ENCODE measurements at places on chromosomes 6 and 20.

- no peak for DNase-seq
Observed at GRCh38 chr6:169173532-169174268, 79.9 kb downstream of the THBS2 start.

DNA sequence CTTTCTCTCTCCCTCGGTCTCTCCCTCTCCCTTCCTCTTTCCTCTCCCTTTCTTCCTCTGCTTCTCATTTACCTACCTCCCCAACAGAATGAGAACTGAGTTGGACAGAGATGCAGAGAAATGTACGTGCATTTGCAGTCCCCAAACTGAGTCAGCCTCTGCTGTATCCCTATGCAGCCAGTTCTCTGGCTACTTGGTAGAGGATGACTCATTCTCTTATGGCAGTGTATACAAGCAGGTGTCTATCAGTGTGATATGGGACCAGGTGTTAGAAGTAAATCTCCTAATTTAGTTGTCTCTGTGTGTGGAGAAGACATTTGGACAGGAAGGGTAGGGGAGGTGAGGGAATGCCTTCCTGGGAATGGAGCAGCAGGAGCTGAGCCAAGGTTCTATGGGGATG is 470.8 kb downstream of the CD109 start:
- no peak for DNase-seq

- DNase-seq, result no peak
Observed at GRCh38 chr6:63352069-63352543, 32.3 kb upstream of the LGSN start.

DNA sequence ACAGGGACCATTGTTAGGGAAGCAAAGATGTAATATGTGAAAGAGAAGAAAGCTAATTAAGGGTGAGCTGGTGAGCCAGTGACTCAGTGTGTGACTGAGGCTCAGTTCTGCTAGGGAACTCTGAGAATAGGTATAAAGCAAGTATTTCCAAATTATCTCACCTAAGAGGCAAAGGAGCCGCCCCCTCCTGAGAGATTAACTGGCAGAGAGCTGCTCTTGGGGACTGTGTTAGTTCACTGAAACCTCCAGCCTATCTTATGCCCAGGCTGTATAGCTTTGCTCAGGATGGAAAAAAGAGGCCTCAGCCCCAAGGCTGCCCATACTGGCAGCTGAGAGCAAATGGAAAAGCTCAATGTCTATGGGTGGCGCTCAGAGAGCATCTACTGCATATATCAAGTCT is 152.0 kb downstream of the PAK5 start:
- no peak for DNase-seq

DNA sequence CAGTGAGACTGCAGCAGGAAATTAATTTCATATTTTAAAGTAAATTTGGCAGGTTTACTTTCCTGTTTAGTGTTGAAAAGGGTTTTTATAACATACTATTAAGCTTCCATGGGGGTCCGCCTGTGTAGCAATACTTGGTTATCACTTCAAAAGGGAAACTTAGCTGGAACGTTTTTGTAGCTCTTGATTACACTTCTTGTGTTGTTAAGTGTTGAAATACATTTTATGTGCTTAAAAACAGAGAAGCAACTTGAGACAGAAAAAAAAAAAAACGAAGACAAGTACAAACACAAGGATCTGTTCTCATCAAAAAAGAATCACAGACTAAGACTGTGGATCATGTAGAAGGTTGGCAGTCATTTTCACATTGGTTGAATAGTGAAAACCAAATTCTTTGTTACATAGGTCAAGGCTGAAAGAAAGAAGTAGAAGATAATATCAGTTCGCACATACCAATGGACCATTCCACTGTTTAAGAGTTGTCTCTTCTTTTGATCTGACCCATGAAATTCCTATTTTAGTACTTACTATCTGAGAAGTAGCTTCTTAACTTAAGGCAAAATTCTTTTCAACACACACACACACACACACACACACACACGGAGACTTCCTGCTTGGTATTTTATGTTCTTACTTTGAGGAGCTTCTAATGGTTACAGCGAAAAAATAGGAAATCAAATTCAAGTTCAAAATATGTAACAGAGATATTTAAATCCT is 113.9 kb upstream of the SLC35B3 start:
- no peak for DNase-seq

DNA sequence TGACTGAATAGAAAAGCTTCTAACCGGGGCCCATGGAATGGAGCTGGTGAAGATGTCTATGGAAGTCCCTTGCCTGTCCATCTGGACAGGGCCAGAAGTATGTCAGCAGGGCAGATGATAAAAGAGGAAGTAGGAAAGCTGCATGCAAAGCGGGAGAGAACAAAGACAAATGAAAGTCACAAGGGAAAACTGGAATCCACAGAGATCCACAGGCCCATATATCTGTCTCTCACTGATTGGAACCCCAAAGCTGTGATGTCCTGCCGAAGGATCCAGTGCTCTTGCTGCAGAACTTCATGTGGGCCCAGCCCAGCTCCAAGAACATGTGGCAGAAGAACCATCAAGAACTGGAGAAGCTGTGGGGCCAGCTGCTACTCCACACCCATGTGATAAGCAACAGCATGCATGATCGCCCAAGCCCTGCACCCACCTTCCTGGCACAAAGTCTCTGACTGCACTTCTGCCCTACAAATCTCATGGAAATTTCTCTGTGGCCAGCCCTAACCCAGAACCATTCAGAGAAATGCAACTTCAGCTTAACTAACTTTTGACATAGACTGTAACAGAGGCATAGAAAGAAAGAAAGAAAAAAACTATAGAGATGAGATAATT is 716.0 kb downstream of the KIF16B start:
- DNase-seq, result no peak

GRCh38 chr6:53179961-53180651 is 31.5 kb upstream of the GCM1 start:
- no peak for DNase-seq

- no peak for DNase-seq
Observed at GRCh38 chr6:14037402-14038277, 79.9 kb upstream of the CD83 start.

GRCh38 chr6:169654598-169655391 is 47.0 kb downstream of the WDR27 start:
- DNase-seq, result peak; percentile 44

DNA sequence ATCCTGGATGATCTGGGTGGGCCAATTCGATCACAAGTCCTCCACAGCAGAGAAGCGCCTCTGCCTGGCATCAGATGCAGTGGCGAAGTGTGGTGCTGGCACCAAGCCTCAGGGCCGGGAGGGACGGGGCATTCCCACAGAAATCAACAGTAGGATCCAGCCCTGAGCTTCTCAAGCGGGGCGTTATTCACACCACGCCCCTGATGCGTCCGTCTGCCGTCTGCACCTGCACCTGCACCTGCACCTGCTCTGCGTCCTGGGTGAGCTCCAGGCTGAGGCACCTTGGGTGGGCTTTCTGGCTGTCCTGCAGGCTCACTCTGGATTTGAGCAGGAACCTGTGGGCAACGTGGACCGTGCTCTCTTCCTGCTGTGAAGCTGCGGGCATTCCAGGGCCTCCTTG is 13.8 kb upstream of the NTSR1 start:
- DNase-seq, result no peak

DNA sequence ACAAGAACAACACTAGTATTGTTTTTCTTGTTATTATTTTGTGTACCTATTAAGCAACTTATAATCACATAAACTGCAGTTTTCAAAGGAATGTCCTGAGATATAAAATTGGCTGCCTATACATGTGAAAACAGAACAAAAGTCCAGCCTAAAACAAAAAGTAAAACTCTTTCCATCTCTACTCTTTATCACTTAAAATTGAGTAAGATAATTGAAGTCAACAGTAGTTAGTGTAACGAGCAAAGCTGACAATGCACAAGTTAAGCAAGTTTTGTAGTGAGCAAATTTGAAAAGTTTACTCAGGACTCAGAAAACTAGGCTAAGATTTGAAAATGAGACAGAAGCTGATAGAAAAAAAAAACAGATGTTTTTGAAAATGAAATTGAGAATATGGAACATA is 941.4 kb upstream of the MAN1A1 start:
- DNase-seq, result no peak

- DNase-seq, result no peak
Observed at GRCh38 chr20:44027343-44028002, 112.8 kb downstream of the TOX2 start.

- DNase-seq, result no peak
Observed at GRCh38 chr6:144264270-144265060, 20.7 kb upstream of the UTRN start.

DNA sequence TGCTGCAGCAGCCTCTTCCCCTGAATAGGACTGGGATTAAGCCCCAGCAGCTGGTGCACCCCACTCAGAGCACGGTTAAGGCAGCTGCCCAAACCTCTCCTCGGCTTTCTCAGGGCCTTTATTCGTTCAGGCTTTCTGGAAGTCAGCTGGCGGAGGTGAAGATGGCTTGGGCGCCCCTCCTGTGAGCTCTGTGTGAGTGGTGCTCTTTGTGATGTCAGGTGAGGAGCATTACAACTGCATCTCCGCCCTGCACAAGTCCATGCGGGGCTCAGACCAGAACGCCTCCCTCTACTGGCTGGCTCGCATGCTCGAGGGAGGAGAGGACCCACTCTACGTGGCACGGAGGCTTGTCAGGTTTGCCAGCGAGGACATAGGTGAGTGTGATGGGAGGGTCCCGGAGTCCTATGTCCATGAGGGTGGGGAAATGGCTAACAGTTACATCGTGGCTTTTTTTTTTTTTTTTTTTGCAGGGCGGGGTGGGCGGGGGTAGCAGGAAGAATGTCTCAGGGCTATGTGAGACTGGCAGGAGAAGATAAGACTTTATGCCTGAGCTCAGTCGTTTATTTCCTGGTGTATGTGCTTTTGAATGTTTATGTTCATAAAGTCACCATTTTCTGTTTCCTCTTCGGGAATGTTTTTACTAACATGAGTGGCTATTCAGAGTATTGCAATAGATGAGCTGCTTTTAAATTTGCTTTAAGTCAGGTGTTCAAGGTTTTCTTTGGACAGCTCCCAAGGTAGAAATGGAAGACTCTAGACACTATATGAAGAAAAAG is 18.2 kb downstream of the WRNIP1 start:
- no peak for DNase-seq

- no peak for DNase-seq
Observed at GRCh38 chr20:55881204-55881603, 124.1 kb downstream of the CBLN4 start.

GRCh38 chr6:52176550-52176949 is 9.6 kb upstream of the IL17A start:
- no peak for DNase-seq

GRCh38 chr6:159887761-159888160 is 3.0 kb upstream of the MAS1 start:
- no peak for DNase-seq

GRCh38 chr20:12264711-12265110 is 347.0 kb downstream of the BTBD3 start:
- DNase-seq, result no peak

DNA sequence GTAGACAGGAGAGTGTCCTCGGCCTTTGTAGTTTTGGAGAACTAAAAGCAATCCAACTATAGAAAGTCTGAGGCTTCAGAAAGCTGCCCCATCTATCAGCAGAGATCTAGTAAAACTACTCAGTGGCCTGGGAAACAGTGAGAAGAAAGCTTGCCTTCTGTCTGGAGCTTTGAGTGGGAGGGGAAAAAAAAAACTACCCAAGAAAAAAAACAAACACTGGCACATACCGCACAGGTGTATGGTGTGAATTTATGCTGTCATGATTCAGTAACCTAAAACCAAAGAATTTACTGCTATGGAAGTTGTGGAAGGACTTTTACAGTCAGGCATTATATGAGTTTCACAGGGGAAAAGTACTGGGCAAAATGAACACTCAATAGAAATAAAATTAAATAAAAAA is 280.5 kb downstream of the ADGRB3 start:
- no peak for DNase-seq

DNA sequence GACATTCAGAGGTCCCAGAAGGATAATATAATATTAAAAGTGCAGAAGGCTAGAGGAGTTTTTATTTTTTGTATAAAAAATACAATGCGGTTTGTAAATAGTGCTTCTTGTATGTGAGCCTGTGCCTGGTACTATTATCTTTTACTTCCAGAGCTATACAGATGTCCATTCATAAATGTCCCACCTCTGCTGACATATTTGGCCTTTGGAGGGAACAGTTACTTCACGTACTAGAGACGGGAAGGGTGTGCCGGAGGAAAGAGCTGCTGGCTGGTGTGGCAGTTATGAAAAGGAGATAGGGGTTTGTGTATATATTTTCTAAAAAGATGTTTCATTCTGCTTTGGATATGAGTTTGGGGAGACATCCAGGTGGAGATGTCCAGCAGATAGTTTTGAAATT is 8.8 kb downstream of the CD109 start:
- no peak for DNase-seq

- no peak for DNase-seq
Observed at GRCh38 chr6:86715676-86716075, 221.7 kb upstream of the HTR1E start.

Measured in stimulated activated CD8-positive, alpha-beta memory T cell treated with anti-CD3 and anti-CD28 coated beads, Interleukin-4, amount 100 ng/mL, for 24 hours (primary cell).